ACHN (cell line): ENCODE measurements at places on chromosomes 5 and 9.

DNA sequence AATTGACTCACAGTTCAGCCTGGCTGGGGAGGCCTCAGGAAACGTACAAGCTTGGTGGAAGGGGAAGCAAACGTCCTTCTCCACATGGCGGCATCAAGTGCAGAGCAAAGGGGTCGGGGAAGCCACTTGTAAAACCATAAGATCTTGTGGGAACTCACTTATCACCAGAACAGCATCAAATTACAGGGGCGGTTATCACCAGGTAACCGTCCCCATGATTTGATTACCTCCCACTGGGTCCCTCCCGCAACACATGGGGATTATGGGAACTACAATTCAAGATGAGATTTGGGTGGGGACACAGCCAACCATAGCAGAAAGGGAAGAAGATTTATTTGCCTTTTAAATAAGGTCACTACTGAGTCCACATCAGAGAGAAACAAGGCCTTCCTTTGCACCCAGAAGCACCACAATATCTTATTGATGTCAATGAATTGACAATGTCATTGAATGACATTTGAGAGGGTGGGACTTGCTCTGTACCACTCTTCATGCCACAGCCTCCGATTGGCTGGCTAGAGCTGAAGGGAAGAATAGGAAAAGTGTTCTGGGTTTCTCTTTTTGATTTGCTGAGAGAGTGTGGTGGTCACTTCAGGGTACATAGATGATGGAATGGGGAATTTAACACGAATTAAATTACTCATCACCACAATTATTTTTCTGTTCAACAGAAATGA, 11.0 kb downstream of the SKP2 start:
- DNase-seq: no peak

DNA sequence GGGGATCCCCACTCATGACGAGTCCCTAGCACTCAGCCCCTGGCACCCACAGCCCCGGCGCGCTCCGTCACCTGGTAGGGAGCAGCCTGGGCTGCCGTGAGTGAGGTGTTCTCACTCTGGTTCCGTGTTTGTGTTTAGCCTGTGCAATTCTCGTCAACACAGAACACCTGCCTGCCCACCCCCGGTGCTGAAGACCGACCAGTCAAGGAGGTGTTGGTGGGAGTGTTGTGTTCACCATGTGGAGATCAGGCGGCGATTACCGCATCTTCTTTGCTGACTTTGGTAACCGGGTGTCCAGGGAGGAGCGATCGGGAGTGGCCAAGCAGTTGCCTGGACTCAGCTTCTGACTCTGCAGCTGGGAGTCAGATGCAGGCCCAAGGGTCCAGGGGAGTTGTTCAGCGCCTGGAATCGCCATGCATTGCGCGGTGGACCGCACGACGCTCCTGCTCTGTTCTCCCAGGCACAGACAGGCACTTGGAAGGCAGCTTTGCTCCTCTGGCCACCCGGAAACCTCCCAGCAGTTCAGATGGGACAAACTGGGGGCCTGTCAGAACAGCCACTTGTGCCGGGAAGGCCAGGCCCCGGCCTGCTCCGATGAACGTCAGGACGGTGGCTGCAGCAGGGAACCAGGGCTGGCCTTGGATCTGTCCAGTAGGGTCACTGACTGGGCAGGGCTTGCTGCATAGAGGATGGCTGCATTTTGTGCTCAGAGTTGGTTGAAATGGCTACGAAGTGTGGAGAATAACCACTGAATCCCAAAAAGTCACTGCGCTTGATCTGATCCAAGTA, 28.2 kb downstream of the EXOC3 start:
- no peak for DNase-seq

- DNase-seq: peak; percentile 91
Observed at GRCh38 chr9:89137542-89138462, 40.8 kb downstream of the SHC3 start.

DNA sequence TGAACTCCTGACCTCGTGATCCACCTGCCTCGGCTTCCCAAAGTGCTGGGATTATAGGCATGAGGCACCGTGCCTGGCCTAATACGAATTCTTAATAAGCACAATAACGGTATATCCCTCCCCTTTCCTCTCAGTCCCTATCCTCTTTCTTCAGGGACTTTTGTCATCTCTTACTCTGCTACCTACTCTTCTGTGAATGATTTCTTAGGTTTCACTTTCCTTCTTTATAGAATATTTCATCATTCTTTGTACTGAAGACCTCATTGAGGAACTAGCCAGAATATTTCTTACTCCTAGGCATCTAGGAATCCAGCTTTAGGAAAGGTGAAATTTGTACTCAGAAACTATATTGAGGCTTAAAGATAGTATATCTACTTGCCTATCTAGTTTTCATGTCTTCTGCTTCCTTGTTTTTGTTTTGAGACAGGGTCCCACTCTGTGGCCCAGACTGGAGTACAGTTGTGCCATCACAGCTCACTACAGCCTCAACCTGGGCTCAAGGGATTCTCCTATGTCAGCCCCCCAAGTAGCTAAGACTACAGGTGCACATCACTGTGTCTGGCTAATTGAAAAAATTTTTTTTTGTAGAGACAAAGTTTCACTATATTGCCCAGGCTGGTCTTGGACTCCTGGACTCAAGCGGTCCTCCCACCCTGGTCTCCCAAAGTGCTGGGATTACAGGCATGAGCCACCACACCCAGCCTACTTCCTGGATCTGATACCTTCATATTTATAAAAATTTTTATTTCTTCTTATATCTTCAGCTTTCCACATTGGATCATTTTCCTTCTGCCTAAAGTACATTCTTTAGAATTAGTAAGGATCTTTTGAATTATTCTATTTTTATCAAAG, 69.7 kb downstream of the GPBP1 start:
- DNase-seq: no peak

- no peak for DNase-seq
Observed at GRCh38 chr9:114054191-114054690, 23.9 kb downstream of the AMBP start.

GRCh38 chr5:131436081-131436480, 172.2 kb downstream of the CDC42SE2 start:
- no peak for DNase-seq

GRCh38 chr9:98482226-98482625, 226.5 kb downstream of the GABBR2 start:
- no peak for DNase-seq

- DNase-seq: peak; percentile 50
Observed at GRCh38 chr9:116149844-116150243, 3.7 kb upstream of the PAPPA start.

GRCh38 chr9:127525401-127526188, 74.3 kb downstream of the LRSAM1 start:
- peak; percentile 40 for DNase-seq

DNA sequence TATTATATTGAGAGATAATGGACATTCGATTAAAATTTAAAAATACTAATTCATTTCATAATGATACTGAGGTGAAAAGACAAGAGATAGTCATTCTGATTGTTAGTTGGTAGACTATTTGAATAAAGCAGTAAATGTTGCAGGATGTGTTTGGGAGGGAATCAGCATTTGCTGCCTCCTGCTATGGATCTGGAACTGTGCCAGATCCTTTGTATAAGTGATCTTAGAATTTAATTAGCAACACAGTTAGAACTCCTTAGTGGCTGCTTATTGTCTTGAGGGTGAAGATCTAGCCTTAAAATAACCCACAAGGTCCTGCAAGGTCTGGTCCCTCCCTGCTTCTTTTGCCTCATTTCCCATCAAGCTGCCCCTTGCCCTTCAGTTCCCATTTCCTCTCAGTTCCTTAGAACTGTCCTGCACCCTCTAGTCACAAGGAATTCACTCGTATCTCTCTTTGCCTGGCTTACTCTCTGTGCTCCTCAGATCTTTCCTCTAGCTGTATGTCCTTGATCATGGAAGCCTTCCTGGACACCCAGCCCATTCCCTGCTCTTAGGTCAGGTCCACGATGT, 12.5 kb downstream of the LECT2 start:
- no peak for DNase-seq

GRCh38 chr9:96192710-96193109, 109.3 kb downstream of the HSD17B3 start:
- no peak for DNase-seq

- DNase-seq: peak; percentile 16
Observed at GRCh38 chr5:100668511-100668910, 133.3 kb downstream of the FAM174A start.

- DNase-seq: no peak
Observed at GRCh38 chr5:106292654-106293053, 1378.1 kb downstream of the EFNA5 start.

GRCh38 chr5:112555691-112556090, 136.6 kb upstream of the EPB41L4A start:
- DNase-seq: no peak

DNA sequence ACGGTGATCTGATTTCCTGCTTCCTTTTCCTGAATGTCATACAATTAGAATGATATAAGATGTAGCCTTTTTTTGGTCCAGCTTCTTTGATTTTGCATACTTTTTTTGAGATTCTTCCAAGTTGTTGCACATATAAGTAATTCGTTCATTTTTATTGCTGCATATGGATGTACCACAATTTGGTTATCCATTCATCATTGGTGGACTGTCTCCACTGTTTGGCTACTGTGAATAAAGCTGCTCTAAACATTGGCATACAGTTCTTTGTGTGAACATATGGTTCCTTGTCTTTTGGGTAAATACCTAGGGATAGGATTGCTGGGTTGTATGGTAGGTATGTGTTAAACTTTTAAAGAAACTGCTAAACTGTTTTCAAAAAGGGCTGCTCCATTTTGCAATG, 52.6 kb downstream of the OR1J1 start:
- DNase-seq: no peak

GRCh38 chr9:7510199-7510598, 289.4 kb downstream of the DMAC1 start:
- DNase-seq: no peak

DNA sequence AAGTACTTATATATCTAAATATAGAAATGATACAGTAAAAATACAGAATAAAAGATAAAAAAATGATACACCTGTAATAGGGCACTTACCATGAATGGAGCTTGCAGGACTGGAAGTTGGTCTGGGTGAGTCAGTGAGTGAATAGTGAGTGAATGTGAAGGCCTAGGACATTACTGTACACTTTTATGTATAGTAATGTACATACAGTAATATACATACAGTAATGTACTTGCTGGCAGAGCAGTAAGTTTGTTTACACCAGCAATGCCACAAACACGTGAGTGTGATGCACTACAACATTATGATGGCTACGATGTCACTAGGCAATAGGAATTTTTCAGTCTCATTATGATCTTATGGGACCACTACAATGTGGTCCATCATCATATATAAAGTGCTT, 34.2 kb downstream of the SUSD1 start:
- DNase-seq: no peak

DNA sequence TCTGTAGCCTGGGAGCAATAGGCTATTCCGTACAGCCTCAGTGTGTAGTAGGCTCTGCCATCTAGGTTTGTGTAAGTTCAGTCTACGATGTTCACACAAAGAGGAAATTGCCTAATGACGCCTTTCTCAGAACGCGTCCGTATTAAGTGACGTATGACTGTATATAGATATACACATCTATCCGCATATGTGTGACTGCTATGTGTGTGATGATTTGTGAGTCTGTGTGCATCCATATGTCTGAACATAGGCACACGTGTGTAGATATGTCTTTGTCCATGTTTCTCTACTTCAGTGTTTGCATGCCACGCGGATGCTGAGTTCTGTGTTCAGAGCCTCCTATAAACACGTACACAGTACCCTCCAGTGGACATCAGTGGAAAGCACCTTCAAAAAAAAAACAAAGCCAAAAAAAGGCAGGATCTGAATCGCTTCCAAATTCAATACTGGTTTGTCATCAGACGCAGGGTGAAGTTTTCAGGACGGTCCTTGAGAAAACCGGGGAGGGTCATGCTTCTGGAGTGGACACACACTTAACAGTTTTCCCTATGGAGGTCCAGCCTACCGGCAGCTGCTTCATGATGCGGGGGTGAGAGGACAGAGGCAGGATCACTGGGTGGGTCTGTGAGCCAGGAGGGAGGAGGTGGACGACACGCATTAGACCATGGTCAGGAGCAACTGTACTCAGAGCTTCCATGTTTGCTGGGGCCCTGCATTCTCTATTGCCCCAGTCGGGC, 29.5 kb upstream of the ALDH1B1 start:
- DNase-seq: peak; percentile 58

DNA sequence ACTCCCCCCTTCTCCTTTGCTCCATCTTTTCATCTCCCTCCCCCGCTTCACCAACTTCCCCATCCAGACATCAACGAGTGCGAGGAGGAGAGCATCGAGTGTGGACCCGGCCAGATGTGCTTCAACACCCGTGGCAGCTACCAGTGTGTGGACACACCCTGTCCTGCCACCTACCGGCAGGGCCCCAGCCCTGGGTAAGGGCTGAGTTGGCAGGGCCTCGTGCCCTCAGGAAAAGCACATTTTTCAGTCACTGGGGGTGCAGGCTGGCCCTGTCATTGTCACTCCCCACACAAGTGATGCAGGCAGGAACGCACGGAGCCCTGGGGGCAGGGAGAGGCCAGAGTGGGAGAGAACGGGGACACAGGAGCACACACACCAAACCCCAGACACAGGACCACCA, 12.4 kb upstream of the ASS1 start:
- no peak for DNase-seq

GRCh38 chr5:158811921-158812320, 287.8 kb downstream of the EBF1 start:
- DNase-seq: no peak

GRCh38 chr9:114770991-114771390, 34.8 kb downstream of the TNFSF15 start:
- no peak for DNase-seq

DNA sequence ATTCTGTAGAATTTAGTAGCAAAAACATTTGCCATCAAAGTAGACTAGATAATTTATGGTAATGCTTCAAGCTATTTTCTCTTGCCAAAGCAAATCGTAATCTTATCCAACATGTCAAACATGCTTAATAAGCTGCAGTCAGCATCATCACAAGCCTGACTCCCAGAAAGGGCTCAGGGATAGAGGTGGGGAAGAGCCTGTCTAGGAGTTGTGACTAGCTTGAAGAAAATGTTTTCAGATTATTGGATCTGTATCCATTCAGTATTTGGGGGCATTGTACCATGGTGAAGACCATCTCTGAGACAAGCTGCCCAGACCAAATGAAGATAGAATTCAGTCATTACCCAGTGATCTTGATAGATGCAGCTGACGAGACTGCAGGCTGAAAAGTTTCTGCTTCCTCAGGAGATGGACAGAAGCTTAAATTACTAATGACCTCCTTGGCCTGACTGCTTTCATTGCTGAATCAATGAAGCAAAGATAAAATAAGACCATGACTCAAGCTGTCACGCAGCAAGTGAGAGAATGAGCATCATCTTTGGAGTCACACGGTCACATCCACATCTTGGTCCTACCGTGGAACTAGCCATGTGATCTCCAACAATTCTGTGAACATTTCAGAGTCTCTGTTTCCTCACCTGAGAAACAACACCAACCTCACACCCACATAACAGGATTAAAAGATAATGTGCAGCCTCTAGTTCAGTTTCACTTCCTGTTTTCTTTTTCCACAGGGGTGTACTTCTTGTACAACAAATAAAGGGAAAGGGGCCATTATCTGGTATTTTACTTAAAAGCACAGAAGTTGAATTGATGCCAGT, 9.4 kb downstream of the ERAP2 start:
- DNase-seq: peak; percentile 37

DNA sequence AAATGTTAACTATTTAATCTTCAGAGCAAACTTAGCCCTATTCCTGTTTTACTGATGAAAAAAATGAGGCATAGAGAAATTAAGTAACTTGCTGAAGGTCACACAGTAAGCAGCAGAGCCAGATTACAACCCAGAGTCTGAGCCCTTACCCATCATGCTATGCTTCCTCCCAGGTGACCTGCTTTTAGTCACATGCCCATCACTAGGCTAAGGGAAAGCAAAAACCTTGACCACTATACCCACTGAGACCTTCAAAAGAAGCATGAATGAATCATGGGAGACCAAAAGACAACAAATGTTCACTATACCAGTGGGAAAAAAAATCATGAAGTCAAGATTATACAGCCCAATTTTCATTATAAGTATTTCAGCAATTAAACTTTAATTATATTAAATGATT, 5.3 kb upstream of the HAUS6 start:
- no peak for DNase-seq
